Fibroblast of villous mesenchyme (primary cell): ENCODE measurements at places on chromosomes 7 and 10. TPM values are rescaled to one million over a fixed set of nuclear protein-coding genes. Genes with fewer than 3 reads are reported as not detected.

SPDYE8 gene
- not detected in 2 replicates for total RNA-seq

OR2A42 gene
- total RNA-seq = under 0.01 TPM in 2 replicates

GIMAP8 gene
- total RNA-seq = under 0.01 TPM in 1 of 2 replicates, not detected in the other

SORCS3 gene
- not detected in 2 replicates for total RNA-seq

GPR15LG gene
- total RNA-seq = not detected in 2 replicates

ATE1 gene
- 18.4 and 33.2 TPM in 2 replicates for total RNA-seq

LRRC61 gene
- 6.8 and 13.0 TPM in 2 replicates for total RNA-seq

GNAT3 gene
- total RNA-seq = not detected in 2 replicates

TMEM184A gene
- 0.64 and 0.86 TPM in 2 replicates for total RNA-seq

CCL26 gene
- 0.64 and 0.86 TPM in 2 replicates for total RNA-seq

CYP2C9 gene
- total RNA-seq = under 0.01 TPM in 1 of 2 replicates, not detected in the other

ST8SIA6 gene
- not detected in 2 replicates for total RNA-seq

MSS51 gene
- 1.3 TPM in 2 replicates for total RNA-seq

CABCOCO1 gene
- 0.43 and 3.2 TPM in 2 replicates for total RNA-seq

NAT16 gene
- not detected in 2 replicates for total RNA-seq

PON1 gene
- not detected in 2 replicates for total RNA-seq

PKD2L1 gene
- not detected in 2 replicates for total RNA-seq

HELLS gene
- total RNA-seq = 38.7 and 39.7 TPM in 2 replicates

NPY gene
- not detected in 2 replicates for total RNA-seq

NOD1 gene
- total RNA-seq = 3.9 and 4.8 TPM in 2 replicates

SFMBT2 gene
- total RNA-seq = 1.7 and 2.6 TPM in 2 replicates

NPFFR1 gene
- not detected in 2 replicates for total RNA-seq

TMEM213 gene
- total RNA-seq = not detected in 2 replicates

EPHA1 gene
- total RNA-seq = 0.32 TPM in 1 of 2 replicates, not detected in the other

GNA12 gene
- total RNA-seq = 41.9 and 46.2 TPM in 2 replicates

SSC4D gene
- total RNA-seq = 0.43 and 0.64 TPM in 2 replicates

EGFR gene
- total RNA-seq = 92.8 and 98.9 TPM in 2 replicates

RASA4B gene
- 2.3 and 3.5 TPM in 2 replicates for total RNA-seq

ZNF467 gene
- total RNA-seq = 1.3 and 1.6 TPM in 2 replicates

NKX1-2 gene
- not detected in 2 replicates for total RNA-seq

PDLIM1 gene
- total RNA-seq = 65.7 and 75.6 TPM in 2 replicates

CRYGN gene
- under 0.01 TPM in 1 of 2 replicates, not detected in the other for total RNA-seq

PAX4 gene
- total RNA-seq = not detected in 2 replicates

CRTAC1 gene
- not detected in 2 replicates for total RNA-seq

AKR1C4 gene
- not detected in 2 replicates for total RNA-seq

SFTPA1 gene
- total RNA-seq = not detected in 2 replicates
